ENCODE measurements at places on chromosomes 2 and 18.

- no peak for DNase-seq
Observed at GRCh38 chr2:157261199-157261782, 3.8 kb downstream of the GALNT5 start.

GRCh38 chr2:227717687-227718567 is at the start of gene SLC19A3:
TSS of gene SLC19A3 (minus strand) at chr2:227718028. CDS start at chr2:227702318, 15,710 bp downstream.
- DNase-seq = peak; percentile 80

- DNase-seq = peak; percentile 50
Observed at GRCh38 chr2:63861220-63861822, 19.6 kb downstream of the UGP2 start.

DNA sequence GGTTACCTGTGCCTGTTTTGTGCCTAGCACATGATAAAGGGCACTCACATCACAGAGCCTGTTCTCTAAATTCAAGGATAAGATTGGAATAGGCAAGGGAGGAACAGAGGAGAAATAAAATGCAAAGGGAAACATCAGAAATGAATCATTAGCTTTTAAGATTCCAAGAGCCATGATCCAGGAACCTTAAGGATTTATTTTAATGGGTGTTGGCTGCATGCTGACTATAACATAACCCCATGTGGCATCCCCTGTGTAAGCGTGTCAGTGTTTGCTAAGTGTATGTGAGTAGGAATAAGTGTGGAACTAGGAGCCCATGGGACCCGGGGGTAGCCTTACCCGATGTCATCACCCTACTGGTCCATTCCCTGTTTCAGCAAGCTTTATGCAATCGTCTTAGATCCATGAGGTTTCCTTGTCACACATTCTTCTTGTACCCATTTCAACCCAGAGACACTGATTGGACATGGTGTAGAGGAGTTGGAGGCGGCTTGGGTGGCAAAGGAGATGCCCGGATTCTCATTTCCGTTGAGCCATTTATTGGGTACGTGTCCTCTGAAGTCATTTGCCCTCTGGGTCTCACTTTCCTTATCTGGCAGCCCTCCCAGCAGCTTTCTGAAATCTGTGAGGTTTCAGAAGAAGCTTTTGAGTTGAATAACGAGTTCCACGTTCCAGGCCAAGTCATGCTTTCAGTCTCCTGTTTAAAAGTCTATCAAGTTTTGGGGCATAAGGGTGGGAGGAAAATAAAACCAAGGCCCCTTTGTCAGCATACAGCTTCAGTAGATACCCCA is 117.0 kb downstream of the MGAT5 start:
- DNase-seq = no peak

- peak; percentile 65 for DNase-seq
Observed at GRCh38 chr2:226446406-226447001, 353.1 kb downstream of the IRS1 start.

GRCh38 chr2:45008296-45009129 is 739 bp downstream of the SIX2 start:
- DNase-seq = no peak

DNA sequence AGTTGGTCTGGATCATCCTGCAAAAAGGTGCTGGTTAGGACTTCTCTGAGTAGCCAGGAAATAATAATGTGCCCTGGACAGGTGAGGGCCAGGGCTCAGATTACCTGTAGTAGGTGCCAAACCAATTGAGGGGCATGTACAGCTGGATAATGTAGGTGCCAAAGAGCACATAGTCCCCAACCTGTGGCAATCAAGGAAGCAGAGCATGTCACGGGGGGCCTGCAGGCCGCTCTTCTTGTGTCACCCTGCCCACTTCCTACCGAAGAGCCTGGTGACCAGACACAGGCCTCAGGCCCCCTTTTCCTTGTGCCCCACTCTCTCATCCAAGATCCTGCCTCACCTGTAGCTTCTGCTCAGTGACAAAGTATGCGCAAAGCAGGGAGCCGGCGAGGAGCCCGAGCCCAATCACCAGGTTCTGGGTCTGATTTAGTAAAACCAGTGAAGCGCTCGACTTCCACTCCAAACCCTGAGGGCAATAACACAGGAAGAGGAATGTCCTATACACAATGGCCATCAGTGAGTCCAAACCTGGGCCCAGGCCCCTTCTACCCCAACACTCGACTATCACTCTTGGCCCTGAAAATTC is 5.2 kb downstream of the ABCB6 start:
- DNase-seq = no peak

GRCh38 chr2:227610123-227610522 is 4.5 kb downstream of the SCYGR3 start:
- no peak for DNase-seq

- no peak for DNase-seq
Observed at GRCh38 chr18:22348521-22349316, 69.0 kb downstream of the CTAGE1 start.

- DNase-seq = no peak
Observed at GRCh38 chr2:196987298-196987648, 60.8 kb upstream of the PGAP1 start.

DNA sequence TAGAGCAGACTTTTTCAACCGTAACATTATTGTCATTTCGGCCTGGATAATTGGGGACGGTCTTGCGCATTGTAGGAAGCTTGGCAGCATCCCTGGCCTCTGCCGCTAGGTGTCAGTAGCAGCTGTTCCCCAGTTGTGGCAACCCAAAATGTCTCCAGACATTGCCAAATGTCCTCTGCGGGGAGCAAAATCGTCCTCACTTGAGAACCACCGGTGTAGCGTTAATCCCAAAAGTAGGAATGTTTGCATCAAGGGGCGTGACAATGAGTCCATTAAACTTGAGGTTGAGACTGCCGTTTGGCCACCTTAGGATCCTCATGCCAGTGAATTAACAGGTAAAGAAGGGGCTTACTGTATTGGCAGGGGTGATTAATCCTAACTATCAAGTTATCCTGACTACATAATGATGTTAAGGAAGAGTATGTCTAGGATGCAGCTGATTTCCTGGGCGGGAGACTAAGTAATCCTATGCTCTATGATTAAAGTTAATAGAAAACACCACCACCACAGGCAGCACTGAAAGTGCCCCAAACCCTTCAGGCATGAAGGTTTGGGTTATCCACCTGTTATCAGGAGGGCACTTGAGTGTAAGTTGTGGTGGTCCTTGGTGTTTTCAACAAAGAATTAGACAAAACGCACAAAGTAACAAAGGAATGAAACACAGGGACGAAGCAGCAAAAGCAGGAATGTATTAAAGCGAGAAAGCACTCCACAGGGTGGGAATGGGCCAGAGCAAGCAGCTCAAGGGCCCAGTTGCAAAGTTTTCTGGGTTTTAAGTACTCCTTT is 4.9 kb upstream of the ZC3H8 start:
- DNase-seq = peak; percentile 60

DNA sequence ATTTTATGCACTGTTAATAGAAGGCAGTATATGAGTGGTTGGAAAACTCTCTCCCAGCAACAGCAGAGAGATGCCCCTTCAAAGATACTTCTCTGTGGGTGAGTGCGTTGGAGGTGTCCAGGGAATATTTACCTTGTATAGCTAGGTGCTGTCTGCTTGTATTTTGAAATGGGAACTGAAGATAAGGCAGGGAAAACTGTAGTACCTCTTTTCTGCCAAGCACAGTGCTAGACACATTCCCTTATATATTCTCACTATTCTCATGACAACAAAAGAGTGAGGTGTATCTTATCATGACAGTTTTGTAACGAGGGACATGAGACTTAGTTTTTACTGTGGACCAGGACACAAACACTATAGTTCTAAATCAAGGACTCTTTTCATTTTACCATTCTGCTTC is 2.1 kb downstream of the TTC39C start:
- DNase-seq = no peak

- DNase-seq = no peak
Observed at GRCh38 chr2:218658671-218659257, 659 bp downstream of the ZNF142 start.

DNA sequence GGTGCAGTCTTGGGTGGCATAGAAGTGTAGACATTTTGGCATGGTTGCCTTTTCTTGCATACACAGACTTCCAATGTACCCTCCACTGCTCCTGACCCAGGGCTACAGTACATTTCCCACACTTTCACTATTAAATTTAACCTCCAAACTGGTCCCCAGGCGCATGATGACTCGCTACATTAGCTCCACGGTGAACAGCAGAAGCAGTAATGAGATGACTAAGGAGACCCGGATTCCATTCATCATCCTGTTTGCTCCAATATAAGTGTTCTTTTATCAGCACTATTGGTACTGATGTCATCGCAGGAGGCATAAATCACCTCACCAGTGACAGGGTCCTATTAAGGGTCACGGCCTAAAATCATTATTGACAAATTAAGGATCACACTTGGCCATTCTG is 316.5 kb downstream of the EN1 start:
- DNase-seq = no peak

GRCh38 chr2:10720947-10721395 is 459 bp upstream of the ATP6V1C2 start:
- no peak for DNase-seq

DNA sequence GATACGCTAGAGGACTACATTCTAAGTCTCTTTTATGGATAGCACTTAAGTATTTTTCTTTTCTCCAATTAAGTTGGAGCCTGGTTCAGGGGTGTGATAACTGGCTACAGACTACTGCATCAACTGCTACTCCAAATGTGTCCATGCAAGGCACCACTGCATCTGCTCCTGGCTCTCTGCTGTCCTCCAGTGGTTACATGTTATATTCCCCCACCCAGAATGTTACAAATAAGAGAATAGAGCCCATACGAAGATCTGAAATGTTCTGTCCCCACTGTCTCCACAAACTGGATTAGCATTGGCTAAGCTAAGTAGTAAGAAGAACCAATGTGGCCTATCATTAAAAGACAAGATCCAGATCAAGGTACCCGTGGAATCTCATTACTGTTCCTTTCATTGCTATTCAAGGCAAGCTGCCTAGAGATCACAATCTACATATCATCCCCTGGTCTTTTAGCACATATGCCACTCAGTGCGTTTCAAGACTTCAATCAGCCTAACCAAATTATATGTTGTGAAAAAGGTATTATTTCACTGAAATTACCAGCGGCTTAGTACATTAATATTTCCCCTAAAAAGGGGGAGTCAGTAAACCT is 308.3 kb upstream of the SLC8A1 start:
- DNase-seq = peak; percentile 9

GRCh38 chr2:29567906-29568520 is 353.4 kb downstream of the ALK start:
- no peak for DNase-seq

- no peak for DNase-seq
Observed at GRCh38 chr18:40577239-40577980, 1377.6 kb upstream of the PIK3C3 start.

GRCh38 chr18:73879766-73880165 is 267.9 kb downstream of the FBXO15 start:
- no peak for DNase-seq

DNA sequence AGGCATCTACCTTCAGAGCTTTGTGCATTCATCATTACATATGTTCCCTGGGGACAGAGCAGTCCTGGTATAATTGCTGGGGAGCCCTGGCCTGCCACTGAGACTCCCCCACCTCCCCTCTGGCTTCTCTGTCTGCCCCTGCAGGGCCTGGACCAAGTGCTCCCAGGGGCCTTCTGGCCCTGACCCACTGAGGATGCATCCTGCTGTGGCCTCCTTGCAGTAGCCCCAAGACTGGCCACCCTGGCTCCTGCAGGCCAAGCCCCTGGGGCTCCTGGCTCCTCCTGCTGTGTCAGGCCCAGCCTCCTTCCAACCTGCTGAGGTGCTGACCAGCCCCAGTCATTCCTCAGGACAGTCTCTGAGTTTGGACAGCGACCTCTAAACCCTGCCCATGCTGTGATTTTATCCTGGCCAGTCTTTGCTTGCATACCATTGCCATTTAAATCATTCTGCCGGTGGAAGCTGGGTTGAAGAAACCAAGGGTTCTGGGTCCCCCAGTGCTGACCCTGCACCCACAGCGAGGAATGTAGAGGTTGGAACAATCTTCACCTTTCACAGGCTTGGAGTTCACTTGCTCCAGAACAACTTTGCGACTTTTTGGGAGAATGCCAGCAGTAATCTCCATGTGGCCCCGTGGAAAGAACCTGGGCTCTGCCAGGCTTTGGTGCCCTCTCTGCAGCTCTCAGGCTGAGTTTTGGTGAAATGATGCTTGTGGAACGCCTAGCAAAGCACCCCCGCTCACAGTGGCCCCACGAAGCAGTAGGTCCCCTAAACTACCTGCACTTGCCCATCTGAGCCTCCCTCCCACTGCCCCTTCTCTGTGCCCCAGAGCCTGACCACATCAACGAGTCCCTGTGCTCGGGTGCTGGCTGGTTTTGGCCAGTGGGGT is 167.3 kb upstream of the GLI2 start:
- DNase-seq = no peak

DNA sequence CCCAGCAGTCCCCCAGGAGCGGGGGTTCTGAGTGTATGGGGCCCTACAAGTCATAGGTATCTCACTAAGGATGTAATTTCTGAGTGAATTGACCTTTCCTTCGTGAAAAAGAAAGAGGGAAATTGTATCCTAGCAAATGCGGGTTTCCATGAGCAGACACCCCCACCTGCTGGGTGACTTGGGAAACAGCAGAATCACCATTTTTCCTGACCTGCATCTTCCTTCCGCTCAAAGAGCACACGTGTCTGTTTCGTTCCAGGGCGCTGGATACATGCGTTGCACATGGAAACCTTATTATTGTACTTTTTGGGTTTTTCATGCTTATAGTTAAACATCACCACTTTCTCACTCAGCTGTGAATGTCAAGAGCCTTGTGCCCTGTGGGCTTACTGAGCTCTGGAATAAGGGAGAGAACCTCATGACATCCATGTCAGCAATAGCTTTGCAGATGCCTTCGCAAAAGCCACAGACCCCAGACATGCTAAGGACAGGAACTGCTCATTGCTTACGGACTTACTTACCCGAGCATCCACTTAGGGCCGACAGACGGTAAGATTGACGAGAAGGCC is 132.8 kb downstream of the TPO start:
- DNase-seq = peak; percentile 22

DNA sequence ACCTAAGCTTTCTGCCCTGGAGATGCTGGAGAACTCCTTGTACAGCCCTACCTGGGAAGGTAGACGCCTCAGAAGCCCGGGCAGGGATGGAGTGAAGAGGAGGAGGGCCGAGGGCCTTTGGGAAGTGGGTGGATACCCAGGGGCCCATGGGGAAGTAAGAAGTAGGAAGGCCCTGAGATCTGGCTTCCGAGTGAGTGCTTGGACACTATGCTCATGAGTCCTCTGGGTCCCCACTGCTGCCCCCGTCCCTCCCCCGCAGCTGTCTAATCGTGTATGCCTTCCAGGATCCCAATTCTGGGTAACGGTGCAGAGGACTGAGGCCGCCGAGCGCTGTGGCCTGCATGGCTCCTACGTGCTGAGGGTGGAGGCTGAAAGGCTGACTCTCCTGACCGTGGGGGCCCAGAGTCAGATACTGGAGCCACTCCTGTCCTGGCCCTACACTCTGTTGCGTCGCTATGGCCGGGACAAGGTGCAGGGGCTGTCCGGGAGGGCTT is 1.1 kb downstream of the DOK1 start:
- DNase-seq = no peak

GRCh38 chr2:105773568-105773967 is 28.9 kb downstream of the NCK2 start:
- no peak for DNase-seq

Data from astrocyte of the cerebellum (primary cell).